ENCODE measurements at places on chromosomes 6 and 20.

DNA sequence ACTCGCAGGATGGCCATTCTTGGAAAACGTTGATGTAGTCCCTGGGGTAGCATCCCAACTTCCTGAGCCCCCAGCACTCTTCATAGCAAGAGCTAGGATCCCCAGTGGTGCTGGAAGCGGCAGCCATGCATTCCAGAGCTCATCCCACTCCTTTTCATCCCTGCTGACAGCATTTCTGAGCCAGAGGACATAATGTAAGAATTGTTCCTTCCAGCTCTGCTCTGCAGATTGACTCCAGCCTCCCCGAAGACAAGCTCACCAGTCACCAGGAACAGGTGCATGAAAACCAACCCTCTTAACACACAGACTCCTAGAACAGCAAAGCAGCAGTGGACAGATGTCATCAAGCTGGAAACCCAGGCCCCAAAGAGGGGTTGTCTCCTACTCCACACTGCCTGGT lies 3.8 kb downstream of the SLC13A3 start:
- no peak for DNase-seq

DNA sequence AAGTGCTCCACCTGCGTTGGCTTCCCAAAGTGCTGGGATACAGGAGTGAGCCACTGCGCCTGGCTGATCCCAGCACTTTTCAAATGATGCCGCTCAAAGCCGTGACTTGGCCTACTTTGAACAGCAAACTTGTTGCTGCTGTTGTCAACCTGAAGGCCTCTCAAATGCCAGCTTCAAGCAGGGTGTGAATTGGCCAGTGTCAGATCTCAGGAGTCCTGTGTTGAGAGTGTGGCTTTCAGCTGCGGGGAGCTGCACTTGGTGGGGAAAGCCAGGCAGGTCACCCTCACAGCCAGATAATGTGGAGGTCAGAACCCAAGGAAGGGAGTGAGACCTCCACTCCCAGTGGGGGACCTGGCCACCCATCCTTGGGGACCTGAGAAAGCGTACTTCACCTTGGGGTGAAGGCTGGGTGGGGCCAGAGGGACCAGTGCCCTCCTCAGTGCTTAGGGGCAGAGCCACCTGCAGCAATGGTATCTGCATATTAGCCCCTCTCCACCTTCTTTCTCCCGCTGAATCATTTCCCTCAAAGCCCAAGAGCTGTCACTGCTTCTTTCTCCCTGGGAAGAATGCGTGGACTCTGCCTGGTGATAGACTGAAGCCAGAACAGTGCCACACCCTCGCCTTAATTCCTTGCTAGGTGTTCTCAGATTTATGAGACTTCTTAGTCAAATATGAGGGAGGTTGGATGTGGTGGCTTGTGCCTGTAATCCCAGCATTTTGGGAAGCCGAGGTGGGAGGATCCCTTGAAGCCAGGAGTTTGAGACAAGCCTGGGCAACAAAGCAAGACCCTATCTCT lies 19.1 kb upstream of the PANK2 start:
- DNase-seq = no peak

DNA sequence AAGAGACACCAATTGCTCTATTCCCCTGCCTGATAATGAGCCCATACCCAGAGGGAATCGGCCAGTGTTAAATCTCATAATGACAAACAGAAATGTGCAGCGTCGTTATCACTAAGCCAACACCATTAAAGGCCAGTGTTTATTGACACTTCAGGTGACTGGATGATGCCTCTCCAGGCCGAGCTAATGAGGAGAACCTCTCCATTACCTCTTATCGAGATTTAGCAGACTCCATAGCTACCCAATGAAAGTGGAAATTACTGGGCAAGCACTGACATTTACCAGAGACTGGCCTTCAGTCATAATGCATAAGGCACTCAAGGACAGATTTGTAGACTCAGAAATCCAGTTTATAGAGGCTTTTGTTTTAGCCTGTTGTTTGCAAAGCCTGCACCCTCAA lies 669.5 kb downstream of the MAFB start:
- no peak for DNase-seq

- DNase-seq = no peak
These were observed 164.5 kb downstream of the GRM4 start for GRCh38 chr6:33981421-33981820.

GRCh38 chr6:56299916-56300315 lies 52.5 kb upstream of the COL21A1 start:
- no peak for DNase-seq

DNA sequence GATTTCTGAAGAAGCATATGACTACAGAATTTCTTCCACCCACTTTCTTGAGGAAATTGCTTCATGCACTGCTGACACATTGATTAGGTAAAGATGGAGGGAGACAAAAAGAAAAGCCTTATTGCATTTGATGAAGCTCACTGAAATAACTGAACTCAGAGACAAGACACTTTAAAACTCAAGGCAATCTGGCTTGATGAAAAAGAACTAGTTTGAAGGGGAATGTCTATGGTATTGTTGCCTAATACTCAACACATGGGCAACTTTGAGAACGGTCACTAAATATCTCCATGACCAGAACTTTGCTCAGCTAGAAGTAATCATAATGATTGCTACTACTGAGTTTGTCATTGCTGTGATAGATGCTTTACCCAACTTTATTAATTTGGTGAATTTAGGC lies 38.1 kb downstream of the HTR1B start:
- DNase-seq = no peak

- no peak for DNase-seq
These were observed 87.4 kb downstream of the PLG start for GRCh38 chr6:160789263-160790027.

- DNase-seq = no peak
These were observed 10.2 kb downstream of the CASS4 start for GRCh38 chr20:56422076-56422823.

Measured in activated T-cell treated with anti-CD3 and anti-CD28 coated beads for 48 hours (primary cell).